ENCODE measurements at places on chromosomes 6 and 20.

DNA sequence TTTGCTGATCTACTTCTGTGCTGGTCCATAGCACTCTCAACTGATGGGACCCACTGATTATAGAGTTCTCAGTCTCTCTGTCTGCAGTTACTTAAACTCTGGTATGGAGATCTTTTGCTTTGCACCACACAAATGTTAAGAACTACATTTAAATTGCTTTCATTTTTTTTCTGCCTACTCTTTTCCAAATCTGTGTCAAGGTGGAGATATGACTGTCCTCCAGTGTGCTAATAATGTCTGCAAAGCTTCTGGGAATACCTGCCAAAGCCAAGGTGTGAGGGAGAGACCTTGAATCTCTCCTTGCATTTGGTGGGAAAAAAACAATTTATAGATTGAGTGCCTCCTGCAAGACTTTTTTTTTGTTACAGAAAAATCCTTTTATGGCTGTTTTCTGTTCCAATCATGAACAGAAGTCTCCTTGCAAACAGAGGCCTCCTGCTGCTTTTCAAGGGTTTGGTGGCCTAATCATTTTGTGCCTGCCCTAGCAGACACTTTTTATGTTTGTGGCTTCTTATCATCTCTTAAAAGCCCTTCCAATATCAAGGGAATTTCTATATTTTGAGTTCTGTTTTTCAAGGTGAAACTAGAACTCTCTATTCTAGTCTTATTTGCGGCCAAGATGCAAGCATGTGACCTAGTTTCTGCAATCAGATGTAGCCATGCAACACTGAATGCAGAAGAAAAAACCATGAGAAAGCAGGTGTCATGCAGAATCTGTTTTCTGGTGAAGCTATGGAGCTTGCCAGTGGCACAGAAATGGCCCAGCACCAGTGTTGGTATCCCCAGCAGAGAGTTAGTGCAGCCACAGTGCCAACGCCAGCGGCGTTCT, 23.2 kb upstream of the AKIRIN2 start:
- no peak for DNase-seq

- no peak for DNase-seq
These were observed 54.4 kb downstream of the GNAS start for GRCh38 chr20:58906894-58907293.

- DNase-seq = no peak
These were observed 1.2 kb downstream of the TAB2 start for GRCh38 chr6:149318581-149319286.

DNA sequence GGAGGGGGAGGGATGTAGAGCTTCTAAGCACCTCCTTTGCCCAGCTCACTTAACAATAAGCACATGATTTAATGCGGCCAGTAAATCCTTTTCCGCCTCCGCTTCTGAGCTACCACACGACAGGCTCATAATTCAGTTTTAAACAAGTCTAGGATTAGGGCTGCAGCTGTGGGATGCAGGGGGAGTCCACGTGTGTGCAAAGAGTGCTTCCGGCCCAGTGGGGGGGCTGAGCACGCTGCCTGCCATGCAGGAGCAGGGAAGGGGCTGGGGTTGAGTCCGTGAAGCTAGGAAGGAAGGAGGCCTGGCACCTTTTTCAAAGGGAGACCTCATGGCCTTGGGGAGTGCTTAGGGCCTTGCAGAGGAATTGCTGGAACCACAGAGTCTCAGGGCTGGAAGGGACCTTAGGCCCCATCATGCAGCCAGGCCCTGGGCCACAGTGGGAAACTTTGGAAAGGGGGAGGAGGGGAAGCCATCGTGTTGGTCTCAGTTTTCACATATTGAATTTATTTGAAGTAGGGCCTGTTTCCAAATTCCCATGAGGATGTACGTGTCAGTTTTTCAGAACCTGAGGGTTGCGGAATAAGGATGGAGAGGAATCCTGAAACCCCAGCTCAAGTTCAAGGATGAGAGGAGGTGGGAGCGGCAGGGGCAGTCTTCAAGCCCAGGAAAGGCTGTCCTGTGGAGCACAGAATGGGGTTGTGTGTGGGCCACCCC, 96.1 kb downstream of the VEGFA start:
- no peak for DNase-seq

DNA sequence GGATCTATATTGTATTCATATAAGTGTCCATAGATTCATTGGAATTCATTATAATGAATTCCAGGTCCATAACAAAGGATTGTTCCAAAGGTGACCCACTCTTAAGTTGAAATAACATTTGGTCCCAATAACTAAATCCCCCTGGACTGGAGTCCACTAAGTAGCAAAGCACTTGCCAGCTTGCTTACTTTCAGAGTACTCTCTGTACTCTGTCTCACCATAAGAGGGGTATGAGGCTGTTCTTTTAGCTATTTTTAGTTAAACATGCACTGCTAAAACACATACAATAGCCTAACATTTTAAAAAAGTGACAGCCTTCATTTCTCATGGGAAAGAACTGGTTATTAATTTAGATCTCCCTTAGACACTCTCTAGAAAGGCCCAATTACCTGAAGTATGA, 16.7 kb upstream of the ARHGAP18 start:
- no peak for DNase-seq

GRCh38 chr6:15434263-15434662, 188.4 kb downstream of the JARID2 start:
- no peak for DNase-seq

DNA sequence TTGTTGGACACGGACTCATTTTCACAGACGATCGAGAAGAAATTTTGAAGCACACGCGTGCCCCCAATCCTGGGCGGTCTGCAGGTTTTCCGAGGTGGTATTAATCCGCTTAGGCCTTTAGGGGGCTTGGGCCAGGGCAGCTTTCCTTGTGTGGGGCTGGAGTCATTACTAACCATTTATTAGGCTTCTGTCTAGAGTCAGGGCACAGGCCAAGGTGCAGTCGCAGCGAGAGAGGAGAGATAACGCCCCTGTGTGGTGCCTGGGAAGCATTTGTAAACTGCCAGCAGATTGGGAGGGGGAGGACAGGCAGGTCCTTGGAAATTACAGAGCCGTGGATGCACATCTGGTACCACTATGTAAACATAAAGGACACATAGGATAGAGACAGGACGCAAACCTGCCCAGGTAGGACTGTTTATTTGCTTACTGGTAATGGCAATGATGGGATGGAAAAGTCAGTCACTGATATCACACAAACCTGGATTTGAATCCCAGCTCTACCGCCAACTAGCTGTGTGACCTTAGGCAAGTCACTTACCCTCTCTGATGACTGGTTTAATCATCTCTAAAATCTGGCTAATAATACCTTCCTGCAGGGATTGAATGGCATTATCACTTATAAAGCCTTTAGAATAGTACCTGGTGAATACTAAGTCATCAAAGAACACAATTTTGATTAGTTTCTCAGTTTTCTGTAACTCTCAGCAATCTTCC, 76.4 kb downstream of the TMEM242 start:
- DNase-seq = no peak

DNA sequence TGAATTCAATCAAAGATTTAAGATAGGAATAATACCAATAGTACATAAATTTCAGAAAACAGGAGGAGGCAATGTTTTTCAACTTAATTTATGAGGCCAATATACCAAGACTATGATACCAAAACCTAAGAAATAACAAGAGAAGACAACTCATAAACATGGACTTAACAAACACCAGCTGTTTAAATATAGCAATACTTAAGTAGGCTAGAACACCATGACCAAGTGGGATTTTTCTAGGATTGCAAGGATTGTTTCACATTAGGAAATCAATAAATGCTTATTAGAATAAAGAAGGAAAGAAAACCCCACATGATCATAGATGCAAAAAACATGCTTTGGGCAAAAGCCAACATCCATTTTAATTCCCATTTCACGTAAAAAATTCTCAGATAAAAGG, 355.1 kb downstream of the EPM2A start:
- DNase-seq = no peak

DNA sequence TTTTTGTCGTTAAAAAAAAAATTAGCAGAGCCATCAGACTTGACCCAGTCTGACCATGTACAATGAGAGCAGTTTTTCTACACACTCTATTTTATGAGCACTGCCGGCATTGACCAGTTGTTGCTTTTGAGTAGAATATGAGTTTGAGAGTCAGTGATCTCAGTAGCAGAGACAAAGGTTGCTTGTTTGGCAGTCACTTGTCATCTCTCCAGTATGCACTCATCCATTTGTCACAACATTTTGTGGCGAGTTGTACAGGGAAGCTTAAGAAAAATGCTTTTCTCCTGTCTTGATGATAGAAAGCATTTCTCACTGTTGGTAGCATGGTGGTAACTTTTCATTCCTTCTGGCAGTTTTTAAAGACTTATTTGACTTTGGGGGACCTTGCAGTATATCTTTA, 159.9 kb downstream of the MMS22L start:
- no peak for DNase-seq

GRCh38 chr6:108002365-108003221, 44.6 kb upstream of the SEC63 start:
- no peak for DNase-seq

DNA sequence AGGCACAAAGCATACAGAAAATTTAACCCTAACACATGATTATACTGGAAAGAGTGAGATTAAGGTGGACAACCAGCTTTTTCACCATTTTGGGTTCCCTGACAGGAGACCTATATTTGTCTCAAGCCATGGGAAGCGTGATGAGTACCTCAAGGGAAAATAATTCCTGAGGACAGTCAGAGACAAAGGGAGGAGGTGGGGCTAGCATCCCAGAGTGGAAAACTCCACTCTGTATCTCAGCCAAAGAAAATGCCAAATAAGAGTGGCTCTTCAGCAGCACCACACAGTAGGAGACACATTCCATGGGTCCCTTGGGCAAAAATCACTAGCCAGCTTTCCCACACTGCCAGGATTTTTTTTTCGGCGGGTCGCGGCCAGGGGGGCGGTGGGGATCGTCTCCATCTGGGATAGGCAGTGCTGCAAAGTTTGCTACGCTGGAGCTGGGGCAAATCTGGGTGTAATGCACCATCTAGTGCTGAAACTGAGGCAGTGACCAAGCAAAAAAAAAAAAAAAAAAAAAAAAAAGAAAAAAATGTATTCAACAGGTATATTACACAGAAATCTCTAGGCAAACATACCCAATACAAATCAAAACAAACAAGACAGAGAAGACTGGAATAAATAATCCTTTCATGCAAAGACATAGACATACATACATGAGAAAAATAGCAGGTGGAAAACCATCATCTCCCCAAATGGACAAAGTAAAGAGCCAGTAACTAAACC, 77.3 kb upstream of the SLC35F1 start:
- no peak for DNase-seq

DNA sequence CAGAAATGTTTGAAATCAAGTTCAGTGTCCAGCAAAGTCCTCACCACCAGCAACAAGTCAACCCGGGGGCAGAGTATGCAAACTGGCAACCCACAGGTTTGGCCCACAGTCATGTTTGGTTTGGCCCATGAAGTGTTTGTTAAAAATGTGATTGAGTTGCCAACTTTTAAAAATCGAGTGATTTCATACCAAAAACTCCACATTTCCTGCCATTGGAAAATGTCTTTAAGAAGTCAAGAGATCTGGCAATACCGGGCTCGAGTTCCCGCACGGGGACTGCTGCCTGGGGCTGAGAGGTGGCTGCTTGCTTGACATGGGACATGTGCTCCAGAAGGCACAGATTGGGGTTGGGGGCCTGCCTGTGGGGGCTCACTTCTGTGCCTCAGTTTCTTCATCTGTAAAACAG, 36.1 kb downstream of the PREX1 start:
- no peak for DNase-seq

- DNase-seq = peak; percentile 86
These were observed 502.2 kb upstream of the JARID2 start for GRCh38 chr6:14743474-14744211.

DNA sequence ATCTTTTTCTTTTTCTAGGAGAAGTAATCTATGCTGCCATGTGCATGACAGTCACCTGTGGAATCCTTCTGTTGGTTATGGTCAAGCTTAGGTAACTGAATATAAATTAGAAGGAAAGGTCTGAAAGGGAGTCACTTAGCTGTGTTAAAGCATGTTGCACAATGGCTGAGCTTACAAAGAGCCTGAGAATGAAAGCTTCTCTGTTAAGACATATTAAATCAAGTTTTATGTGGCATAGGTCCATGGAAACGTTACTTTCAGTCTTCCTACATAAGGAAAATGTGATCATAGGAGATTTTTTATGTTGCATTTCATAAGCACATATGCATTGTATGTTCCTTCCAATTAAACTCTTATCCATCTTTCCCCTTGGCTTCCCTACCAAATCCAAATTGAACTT, 72.1 kb downstream of the GFRAL start:
- DNase-seq = no peak

- no peak for DNase-seq
These were observed 78.1 kb downstream of the CBFA2T2 start for GRCh38 chr20:33567949-33568348.

Measured in stimulated activated CD4-positive, alpha-beta T cell treated with anti-CD3 and anti-CD28 coated beads, Interleukin-4, amount 100 ng/mL, for 48 hours (primary cell).